NCI-H2171 treated with DMSO at 0.1 percent for 48 hours (cell line): ENCODE measurements at places on chromosomes 5 and 9.

DNA sequence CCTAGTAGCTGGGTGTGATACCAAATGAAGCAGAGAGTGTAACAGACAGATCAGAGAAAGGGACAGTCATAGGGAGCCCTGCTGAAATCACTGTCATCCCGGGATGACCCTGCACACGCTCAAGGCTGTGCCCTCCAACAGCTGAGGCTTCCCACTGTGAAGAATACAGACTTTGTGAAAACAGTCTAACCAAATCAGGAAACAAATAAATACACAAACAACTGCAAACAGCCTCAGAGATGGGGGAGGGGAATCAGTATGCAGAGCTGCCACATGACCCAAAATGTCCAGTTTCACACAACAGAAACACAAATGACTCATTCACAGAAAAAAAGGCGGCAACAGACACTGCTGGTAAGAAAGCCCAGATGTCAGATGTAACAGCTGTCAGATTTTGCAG, 101.9 kb downstream of the ADAMTS2 start:
- DNase-seq, result peak; percentile 59

DNA sequence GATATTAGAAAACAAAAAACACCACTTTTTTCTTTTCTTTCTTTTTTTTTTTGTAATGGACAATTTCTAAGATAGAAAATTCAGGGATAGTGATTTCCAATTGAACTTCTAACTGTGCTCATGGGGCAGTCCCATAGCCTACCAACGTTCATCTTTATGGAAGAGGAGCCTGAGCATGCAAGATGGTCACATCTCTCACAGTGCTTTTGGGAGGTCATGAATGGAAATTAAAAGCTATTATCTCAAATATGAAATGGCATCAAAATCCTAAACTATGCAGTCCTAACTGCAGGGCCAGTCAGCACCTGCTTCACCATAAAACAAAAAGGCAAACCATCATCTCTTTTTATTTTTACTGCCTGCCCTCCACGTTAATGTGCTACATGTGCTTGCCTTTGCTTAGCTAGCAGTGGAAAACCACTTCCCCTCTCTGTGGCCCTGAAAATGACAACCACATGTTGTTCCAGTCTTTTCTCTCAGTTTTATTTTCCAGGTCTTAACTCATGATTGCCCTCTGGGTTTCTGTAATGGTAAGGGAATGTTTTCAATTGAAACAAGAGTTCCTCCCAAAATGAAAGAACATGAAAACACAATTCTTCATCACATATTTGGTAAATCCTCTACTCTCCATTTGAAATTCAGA, 16.7 kb downstream of the IFNB1 start:
- no peak for DNase-seq

GRCh38 chr9:132808645-132809044, 69.4 kb downstream of the AK8 start:
- no peak for DNase-seq

GRCh38 chr5:119402081-119402480, 46.3 kb downstream of the TNFAIP8 start:
- DNase-seq, result no peak

DNA sequence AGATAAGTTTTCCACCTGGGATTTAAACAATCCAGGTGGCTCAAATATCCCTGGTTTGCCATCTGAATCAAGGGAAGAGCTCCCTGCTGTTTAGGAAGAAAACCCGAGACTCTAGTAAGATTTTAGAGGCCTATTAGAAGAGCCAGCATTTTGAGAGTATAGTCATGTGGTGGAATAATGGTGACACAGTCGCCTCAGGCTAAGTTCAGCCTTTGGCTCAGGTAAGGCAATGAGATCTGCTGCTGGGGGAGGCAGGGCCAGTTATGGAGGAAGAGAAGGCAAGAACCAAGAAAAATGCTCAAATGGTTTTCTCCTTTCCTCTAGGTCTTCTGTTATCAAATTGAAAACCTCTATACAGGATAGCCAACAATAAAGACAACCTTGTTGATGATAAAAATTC, 16.2 kb downstream of the RAD1 start:
- no peak for DNase-seq

DNA sequence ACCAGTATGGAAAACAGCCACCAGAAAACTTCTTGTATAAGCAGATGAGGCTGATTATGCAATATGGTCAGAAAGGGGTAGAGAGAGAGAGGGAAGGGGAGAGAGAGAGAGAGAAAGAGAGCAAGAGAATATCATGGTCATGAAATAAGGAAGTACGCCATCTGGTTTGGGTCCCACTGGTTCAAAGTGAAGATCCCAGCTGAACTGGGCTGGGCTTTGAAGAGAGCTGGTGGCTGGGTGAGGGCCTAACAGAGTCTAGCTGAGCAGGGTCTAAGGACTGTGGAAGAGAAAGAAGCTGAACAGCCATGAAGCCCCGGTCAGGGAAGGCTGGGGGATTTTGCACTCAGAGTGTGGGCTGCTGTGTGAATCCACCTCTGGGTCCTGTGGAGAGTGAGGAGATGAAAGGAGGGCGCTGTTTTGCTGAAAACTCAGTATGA, 14.6 kb downstream of the TRIM14 start:
- DNase-seq, result no peak

GRCh38 chr9:80156756-80157472, 585.1 kb downstream of the TLE4 start:
- peak; percentile 93 for DNase-seq

GRCh38 chr5:102375272-102375671, 79.2 kb upstream of the SLCO4C1 start:
- no peak for DNase-seq

GRCh38 chr5:39114155-39114554, 40.0 kb upstream of the RICTOR start:
- no peak for DNase-seq

GRCh38 chr5:171521219-171521633, 101.8 kb downstream of the FGF18 start:
- no peak for DNase-seq

- no peak for DNase-seq
Measured at GRCh38 chr5:39219437-39219836, at the start of gene FYB1. Gene FYB1 (minus strand): TSS chr5:39219563. CDS start chr5:39202960, 16,603 bp downstream.

- peak; percentile 69 for DNase-seq
Measured at GRCh38 chr9:136791516-136792276, 552 bp downstream of the TMEM141 start.
